ENCODE measurements at places on chromosomes 5 and 9.

DNA sequence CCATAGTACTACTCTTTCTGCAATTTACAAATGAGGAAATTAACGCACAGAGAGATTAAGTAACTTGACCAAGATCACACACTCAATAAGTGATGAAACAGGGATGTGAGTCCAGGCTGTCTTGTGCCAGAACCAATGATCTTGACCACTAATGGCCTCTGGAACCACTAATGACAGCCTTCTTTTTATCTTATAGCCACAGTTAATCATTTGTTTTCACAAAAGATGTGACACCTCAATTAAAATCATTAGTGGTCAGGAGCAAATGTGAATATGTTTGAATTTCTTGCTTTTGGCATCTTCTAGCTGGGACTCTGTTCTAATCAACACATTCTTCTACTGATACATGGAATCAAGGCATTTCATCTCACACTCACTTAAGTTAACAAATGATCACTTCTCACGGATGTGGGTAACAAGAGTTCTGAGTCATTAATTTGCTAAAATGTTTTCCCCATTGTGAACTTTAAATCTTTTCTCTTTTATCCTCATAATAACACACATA lies 102.7 kb upstream of the CD180 start:
- no peak for DNase-seq

GRCh38 chr5:53386341-53386740 lies 94.1 kb upstream of the FST start:
- DNase-seq, result no peak

DNA sequence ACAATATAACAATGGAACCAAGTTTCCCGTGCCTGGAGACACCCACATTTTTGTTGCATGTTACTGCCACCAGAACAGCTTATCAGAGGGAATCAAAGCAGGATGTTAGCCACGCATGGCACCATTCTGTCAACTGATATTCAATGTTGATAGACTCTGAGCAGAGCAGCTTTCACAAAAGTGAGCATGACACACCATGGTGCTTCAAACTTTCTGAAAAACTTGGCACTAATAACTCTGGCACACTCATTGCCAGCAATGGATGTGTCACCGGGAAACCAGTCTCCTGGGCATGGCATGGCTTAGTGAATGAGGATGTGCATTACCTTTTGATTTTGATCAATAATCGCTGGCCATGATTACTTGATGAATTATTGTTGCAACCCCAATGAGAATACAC lies 19.7 kb downstream of the NIPSNAP3B start:
- DNase-seq, result no peak

DNA sequence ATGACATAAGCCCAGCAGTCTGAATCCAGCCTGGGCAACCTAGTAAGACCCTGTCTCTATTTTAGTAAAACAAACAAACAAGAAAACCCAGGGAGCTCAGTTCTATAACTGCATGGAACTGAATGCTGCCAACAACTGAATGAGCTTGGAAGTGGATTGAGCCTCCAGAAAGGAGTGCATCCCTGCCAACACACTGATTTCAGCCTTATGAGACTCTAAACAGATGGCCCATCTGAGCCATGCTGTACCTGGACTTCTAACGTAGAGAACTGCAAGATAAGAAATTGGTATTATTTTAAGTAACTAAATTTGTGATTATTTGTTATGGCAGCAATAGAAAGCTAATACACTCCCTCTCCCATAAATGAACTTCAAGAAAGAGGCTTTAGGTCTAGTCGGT lies 150.4 kb upstream of the RAI14 start:
- DNase-seq, result no peak

DNA sequence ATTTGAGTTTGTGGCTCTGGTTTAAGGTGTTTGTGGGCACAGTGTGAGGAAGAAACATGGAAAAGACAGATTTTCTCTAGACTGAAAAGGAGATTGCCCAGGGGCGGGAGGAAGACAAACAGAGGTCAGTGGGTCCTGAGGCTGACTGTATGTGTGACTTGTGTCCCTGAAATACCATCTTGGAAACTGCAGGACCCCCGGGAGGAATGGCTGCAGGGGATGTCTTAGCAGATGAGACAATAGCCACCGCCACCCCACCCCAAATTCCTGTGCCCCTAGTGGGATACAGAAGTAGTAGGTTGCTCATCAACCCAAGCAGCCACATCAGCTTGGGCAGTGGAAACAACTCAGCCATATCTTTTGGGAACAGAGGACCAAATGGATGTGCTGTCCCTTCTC lies 1.7 kb upstream of the PSAT1 start:
- no peak for DNase-seq

- no peak for DNase-seq
These were observed 59.4 kb upstream of the IRX4 start for GRCh38 chr5:1942158-1942557.

GRCh38 chr5:52356311-52356918 lies 431.3 kb upstream of the ITGA1 start:
- no peak for DNase-seq

DNA sequence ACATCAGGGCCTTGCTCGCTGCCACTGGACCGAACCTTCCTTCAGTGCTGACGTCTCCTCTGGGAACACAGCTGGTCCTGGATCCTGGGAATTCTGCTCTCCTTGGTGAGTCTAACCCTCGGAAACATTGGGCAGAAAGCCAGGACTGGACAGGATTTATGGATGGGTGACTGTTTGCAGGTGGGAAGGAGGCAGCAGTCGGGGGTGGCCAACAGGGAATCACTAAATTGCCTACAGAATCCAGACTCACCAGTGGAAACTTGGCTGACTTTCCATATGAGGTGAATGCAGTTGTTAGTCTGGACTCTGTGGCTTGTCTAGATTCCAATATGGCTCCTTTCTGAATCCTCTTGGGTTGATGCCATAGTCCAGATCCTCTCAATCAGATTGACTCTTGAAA lies 203.1 kb downstream of the SAXO1 start:
- no peak for DNase-seq

DNA sequence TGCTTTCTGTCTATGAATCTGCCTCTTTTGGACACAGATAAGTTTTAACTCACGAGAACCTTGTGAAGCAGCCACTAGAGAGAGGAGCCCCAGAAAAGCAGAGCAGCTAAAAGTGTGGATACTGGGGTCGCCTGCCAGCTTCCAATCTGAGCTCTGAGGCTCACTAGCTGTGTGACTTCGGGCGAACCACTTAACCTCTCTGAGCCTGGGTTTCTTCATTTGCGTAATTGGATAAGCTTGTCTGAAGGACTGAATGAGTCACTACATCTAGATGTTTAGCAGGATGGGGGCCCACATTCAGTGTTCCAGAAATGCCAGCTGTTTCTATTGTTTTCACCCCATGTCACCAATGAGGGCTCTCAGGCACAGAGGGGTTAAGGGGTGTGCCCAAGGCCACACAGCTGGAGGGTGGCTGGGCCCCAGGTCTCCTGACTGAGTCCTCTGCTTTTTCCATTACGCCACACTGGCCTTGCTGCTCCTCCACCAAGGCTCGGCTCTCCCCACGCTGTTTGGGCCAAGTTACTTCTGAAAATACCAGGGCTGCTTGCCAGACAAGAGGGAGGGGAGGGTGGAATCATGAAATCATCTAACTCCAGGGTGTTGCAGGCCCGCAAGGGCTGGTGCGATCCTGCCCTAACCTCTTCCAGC lies 36.2 kb downstream of the SH3PXD2B start:
- DNase-seq, result no peak

DNA sequence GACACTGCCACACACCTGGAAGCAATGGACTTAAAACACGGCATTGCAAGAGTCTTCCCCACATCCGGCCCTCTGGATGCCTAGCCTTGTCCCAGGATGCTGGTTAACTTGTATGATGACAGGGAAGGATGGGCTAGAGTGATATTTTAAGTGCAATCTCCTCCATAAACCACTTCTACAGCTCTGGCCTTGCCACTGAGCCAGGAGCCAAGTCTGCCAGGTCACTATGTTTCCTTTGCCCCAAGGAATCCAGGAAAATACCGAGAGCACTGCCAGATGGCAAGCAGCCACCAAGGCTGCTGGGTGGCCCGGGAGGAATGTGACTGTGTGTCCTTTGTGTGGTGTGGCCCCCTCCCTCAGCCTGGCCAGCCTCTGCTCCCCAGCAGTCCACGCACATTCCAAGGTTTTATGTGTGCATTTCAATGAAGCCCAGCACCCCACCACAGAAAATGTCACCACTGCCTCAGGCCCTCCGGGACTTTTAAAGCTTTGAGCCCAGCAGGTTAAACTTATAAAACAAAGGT lies 106.0 kb downstream of the FRMD3 start:
- no peak for DNase-seq

GRCh38 chr5:135032999-135033861 lies 798 bp downstream of the PITX1 start:
- no peak for DNase-seq

Measured in SIG-M5 (cell line).